Frontal cortex (tissue), 4 donors: ENCODE measurements at places on chromosomes 6 and 20. TPM values are rescaled to one million over a fixed set of nuclear protein-coding genes. Genes with fewer than 3 reads are reported as not detected.

TCP11 gene
- 0.41 TPM for total RNA-seq

DNA sequence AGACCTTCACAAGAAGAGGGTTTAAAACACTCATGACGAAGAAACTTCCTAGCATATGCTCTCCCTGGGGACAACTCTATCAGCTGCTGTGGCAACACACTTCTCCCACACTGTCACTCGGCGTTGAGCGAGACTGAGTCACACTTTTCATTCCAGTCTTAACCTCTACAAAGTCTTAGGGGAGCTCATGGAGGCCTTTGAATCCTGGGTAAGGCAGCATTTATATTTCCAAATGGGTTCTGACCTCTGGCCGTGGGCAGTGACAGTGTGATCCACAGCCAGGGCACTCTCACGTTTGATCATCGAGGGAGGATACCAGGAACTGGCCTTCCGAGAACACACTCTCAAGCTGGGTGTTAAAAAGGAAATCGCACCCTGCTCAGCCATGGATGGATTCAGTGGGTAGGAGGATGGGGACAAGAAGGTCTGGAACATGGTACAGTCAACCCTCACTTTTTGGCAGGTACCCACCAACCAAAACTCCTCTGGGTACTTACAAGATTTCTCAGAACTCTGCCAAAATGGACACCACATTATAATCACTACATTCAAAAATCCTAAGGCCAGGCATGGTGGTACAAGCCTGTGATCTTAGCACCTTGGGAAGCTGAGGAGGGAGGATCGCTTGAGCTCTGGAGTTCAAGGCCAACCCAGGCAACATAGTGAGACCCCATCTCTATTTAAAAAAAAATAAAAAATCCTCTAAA lies 19.6 kb downstream of the RRBP1 start:
- no peak for DNase-seq

EZR gene
- total RNA-seq, result 114 TPM

DNA sequence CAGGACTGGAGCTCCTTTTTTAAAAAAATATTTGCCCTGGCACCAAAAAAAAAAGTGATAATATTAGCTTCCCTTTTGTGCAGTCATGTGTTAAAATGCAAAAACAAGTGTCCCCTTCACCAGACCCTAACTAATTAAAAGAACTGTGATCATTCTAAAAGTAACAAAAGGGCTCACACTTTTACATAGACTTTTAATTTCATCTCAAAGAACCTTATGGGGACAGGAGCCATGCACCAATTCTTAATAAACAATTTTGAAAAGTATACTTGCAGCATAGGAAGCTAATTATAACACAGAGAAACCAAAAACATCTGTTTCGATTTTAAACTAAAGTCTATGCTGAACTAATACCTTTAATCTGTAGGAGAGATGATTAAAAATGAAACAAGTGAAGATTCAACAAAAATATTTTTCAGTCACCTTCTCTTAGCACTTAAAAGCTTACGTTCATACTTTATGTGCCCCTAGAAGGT lies 17.3 kb downstream of the STX7 start:
- DNase-seq, result no peak

- no peak for DNase-seq
Observed at GRCh38 chr6:127058027-127058426, 60.4 kb upstream of the RSPO3 start.

EPB41L1 gene
- total RNA-seq, result 58.7 TPM

DNA sequence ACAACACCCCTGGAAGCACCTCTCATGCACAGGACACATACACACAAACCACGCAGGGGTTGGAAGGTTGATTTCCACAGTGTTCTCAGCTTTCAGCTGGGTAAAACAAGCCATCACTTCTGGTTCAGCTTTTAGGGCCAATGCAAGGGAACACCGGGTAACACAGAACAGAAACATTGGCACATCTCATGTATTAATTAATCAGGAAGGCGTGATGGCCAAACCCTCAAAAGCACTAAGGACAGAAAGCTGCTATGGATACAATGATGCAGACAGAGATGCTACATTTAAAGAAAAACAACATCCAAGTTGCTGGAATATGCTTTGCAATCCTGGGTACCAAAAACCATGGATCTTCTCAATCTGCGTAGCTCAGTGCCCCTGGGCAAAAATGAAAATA lies 104.3 kb upstream of the BEND6 start:
- no peak for DNase-seq

- DNase-seq, result no peak
Observed at GRCh38 chr6:52760105-52760765, 3.0 kb downstream of the GSTA2 start.

DNA sequence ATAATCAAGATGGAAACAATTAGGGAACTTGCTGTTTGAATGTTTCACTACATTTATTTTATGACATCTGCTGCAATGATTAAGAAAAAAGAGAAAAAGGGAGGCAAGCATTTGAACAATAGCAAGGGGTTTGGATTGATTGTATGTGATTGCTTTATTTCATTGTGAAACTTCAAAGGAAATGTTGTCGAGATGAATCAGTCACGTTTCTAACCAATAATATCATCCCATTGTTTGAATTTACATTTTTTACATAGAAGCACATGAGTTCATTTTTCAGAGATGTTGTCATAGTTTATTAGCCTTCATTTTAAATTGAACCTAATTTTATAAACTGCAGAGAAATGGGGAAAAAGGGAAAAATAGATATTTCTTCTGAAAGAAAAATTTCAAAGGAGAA lies 572.0 kb downstream of the KIF16B start:
- DNase-seq, result no peak

MYT1 gene
- total RNA-seq, result 6.9 TPM

- DNase-seq, result no peak
Observed at GRCh38 chr6:5181510-5182317, 79.0 kb downstream of the LYRM4 start.

GRCh38 chr20:63703976-63704748 lies 3.6 kb downstream of the ARFRP1 start:
- DNase-seq, result no peak

DNA sequence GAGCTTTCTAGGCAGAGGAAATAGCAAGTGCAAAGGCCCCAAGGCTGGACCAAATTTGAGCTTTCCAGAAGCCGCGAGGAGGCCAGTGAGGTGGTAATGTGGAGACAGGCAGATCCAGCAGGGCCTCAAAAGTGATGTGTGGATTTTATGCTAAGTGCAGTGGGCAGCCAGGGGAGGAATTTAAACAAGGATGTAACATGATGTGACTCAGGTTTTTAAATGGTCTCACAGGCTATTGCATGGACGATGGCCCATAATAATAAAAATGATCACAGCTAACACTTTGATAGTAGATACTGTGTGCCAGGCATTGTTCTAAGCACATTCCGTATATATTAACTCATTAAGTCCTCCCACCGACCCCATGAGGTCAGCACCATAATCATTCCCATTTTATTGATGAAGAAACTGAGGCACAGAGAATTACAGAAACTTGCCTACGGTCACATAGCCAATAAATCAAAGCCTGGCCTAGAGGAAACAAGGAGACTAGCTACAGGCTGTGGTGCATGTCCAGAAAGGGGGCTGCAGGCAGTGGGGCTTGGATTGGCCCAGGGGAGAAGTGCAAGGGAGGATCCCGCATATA lies 18.0 kb upstream of the PREX1 start:
- DNase-seq, result no peak

- DNase-seq, result no peak
Observed at GRCh38 chr20:61963149-61963548, 102.5 kb downstream of the TAF4 start.

DNA sequence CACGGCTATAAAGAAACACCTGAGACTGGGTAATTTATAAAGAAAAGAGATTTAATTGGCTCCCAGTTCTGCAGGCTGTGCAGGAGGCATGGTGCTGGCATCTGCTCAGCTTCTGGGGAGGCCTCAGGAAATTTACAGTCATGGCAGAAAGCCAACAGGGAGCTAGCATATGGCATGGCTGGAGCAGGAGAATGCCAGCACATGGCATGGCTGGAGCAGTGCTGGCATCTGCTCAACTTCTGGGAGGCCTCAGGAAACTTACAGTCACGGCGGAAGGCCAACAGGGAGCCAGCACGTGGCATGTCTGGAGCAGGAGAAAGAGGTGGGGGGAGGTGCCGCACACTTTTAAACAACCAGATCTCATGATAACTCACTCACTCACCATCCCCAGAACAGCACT lies 32.5 kb upstream of the DACT2 start:
- no peak for DNase-seq

SLC25A27 gene
- total RNA-seq, result 30.2 TPM

DNA sequence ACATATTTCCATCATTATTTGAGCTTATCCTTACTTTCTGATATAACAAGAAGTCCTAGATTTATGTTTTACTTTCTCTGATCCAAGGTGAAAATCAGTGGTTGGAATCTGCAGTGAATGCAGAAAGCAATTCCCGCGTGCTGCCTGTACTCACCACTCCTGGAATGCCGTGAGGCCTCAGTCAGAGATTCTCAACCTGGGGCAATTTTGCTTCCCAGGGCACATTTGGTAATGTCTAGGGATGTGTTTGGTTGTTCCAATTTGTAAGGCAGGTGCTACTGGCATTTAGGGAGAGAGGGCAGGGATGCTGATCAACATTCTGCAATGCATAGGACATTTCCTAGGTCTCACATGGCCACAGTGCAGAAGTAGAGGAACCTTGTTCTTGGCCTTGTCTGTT lies 23.9 kb downstream of the CST4 start:
- DNase-seq, result no peak

PRL gene
- total RNA-seq, result not detected

RIPOR2 gene
- total RNA-seq, result 17.9 TPM

NCOA6 gene
- 92.5 TPM for total RNA-seq

- DNase-seq, result no peak
Observed at GRCh38 chr6:41342241-41342640, 6.8 kb downstream of the NCR2 start.

- no peak for DNase-seq
Observed at GRCh38 chr6:5681480-5681879, 325.2 kb downstream of the NRN1 start.

HLA-DPA1 gene
- total RNA-seq, result 1.6 TPM

- DNase-seq, result no peak
Observed at GRCh38 chr6:159059885-159060506, 15.2 kb upstream of the TAGAP start.

FYN gene
- 319 TPM for total RNA-seq

DNA sequence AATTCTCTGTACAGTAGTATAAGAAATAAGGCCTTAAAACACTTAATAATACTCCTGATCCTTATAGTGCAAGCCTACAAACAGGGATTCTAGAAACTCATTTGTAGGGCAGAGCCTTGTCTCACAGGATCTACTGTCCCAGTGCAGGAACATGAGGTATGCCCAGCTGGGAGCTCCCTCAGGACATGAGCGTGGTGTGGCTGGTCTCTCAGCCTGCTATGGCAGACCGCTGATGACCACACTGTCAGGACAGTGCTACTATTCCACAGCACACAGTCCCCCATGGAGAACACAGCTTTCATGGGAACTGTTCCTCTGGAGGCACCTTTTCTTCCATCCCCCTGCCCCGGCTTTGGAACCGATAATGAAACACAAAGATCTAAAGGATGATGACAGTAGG lies 53.0 kb downstream of the SERAC1 start:
- no peak for DNase-seq

GRCh38 chr6:17138033-17138432 lies 36.2 kb downstream of the STMND1 start:
- no peak for DNase-seq

SLC17A1 gene
- not detected for total RNA-seq

DNA sequence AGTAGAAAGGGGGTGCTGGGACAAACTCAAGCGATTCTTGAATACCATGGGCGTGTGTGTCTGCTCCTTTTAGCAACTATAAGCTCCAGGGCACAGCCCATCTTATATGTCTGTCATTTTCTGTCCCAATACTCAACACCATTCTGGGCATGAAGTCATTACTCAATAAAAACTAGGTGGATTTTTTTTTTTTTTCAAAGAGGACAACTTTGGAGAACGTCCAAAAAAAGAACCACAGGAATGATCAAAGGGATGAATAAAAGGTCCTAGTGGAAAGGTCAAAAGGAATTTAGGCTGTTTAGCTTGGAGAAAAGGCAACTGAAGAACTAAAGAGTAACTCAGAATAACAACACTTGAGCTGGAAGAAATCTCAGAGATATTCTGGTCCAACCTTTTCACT lies 24.4 kb downstream of the UQCC1 start:
- DNase-seq, result no peak
